ENCODE measurements at places on chromosomes 5 and 9. TPM values are rescaled to one million over a fixed set of nuclear protein-coding genes. Genes with fewer than 3 reads are reported as not detected.
A peak's percentile ranks its signal among the peaks of the same experiment; 100 is the strongest.

DNA sequence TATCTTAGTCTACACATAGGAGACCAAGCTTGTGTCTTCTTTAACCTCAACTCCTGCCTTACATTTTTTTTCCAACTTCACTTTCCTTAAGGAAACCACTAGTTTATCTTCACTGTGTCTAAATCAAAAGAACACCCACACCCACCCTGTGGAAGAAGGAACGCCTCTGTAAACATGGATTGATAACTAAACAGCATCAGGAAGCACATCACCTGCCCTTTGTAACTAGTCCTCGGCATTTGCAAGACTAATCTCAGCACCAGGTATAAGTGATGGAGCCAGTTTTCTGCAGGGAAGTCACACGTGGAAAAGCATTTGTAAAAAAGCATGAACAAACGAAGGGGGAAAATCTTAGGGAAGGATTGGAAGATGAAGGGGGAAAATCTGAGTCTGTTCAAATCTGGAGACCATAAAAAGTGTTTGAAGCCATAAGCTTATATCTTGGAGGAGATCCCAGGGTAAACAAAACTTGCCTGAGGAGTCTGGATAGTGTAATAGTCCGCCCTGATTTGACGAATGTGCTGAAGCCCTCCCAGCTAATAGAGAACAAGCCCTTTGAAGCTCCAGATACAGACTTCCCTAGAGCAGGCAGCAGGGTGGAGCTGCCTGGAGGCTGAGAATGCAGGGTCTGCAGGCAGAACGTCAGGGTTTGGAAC lies 117.3 kb upstream of the LHFPL2 start:
- H3K4me3 ChIP-seq, result no peak overlapping the region
- H3K36me3 ChIP-seq, result no peaks in the 10 kb centered on the region
- H3K27me3 ChIP-seq, result no peaks in the 10 kb centered on the region
- H3K27ac ChIP-seq, result no peak overlapping the region

DNA sequence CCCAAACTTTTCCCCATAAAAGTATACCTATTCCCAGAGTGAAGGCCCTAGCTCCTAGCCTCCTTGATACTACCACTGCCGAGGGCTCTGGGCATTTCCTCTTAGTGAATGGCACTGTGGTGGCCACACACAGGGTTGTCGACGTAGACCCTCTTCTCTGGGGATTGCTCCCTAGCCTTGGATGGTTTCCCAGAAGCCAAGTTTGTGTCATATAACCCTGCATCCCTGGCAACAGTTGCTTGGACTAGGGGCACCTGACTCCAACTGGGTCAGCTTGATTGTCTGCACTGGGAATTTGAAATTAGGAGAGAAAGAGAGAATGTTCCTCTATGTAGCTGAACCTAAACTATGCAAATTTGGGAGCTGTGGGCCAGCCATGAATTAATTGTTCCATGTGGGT lies 32.3 kb upstream of the KIF2A start:
- no peak for DNase-seq
- no peaks in the 10 kb centered on the region for H3K36me3 ChIP-seq
- no peaks in the 10 kb centered on the region for H3K27me3 ChIP-seq
- H3K4me1 ChIP-seq, result no peaks in the 10 kb centered on the region

Gene UNC13B
- 51.0 TPM for total RNA-seq

GRCh38 chr5:68215898-68216244 lies 315 bp downstream of the PIK3R1 start:
- H3K4me3 ChIP-seq, result peak overlapping the region; percentile 99
- H3K4me1 ChIP-seq, result peaks cover 20% of the 10 kb centered on the region
- peak overlapping the region; percentile 97 for H3K27ac ChIP-seq
- H3K36me3 ChIP-seq, result no peaks in the 10 kb centered on the region

Gene C5orf58
- total RNA-seq, result 40.9 TPM

Gene FAM169A
- total RNA-seq, result 69.2 TPM

Gene MLANA
- not detected for total RNA-seq

- no peaks in the 10 kb centered on the region for H3K4me1 ChIP-seq
- no peaks in the 10 kb centered on the region for H3K27me3 ChIP-seq
- no peak overlapping the region for H3K4me3 ChIP-seq
- H3K27ac ChIP-seq, result no peak overlapping the region
These were observed 136.7 kb upstream of the ZNF462 start for GRCh38 chr9:106726070-106726815.

GRCh38 chr5:74320526-74320925 lies 320.0 kb downstream of the ENC1 start:
- H3K27ac ChIP-seq, result no peak overlapping the region
- H3K27me3 ChIP-seq, result no peaks in the 10 kb centered on the region
- H3K4me3 ChIP-seq, result no peak overlapping the region
- H3K4me1 ChIP-seq, result no peaks in the 10 kb centered on the region
- no peak for DNase-seq

DNA sequence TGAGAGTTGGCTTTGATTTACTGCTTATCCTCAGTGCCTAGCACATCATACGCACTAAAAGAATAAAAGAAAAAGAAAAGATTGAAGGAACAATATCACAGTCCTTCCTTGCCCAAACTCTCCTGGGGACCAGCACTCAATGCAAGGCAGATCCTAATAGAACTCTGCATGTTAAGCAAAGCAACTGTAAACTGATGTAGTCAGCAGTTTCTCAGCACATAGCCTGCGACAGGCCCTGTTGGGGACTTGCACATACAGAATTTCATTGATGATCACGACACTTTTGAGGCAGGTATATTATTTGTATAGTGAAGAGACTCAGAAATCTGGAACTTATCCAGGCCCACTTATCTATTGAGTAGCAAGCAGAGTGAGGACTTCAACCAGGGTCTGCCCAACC lies 15.4 kb downstream of the NIPAL4 start:
- no peak overlapping the region for H3K27ac ChIP-seq
- H3K4me1 ChIP-seq, result no peaks in the 10 kb centered on the region
- DNase-seq, result no peak
- H3K36me3 ChIP-seq, result no peaks in the 10 kb centered on the region
- H3K4me3 ChIP-seq, result no peak overlapping the region

Gene SLIT3
- total RNA-seq, result 7.8 TPM

Gene TGFBI
- 9.0 TPM for total RNA-seq

Gene TOR4A
- total RNA-seq, result 3.4 TPM

Gene ZNF454
- total RNA-seq, result 6.8 TPM

DNA sequence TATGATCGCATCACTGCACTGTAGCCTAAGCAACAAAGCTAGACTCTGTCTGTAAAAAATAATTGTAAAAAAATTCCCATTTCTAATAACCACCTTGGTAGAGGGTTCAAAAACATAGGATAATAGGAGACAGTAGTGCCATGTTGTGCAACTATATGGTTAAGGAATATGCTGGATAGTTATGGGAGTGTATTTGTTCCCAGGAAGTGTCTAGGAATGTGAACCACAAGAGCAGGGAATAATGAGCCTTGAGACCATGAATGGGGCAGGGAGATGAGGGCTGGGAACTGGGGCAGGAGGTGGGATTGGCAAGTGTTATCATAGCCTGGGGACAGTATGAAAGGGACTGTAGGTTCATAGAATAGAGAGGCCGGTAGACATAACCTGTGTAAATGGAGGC lies 50.4 kb downstream of the RUSC2 start:
- no peak for DNase-seq
- peaks cover 14% of the 10 kb centered on the region for H3K4me1 ChIP-seq
- no peaks in the 10 kb centered on the region for H3K27me3 ChIP-seq

Gene OCLN
- total RNA-seq, result 16.0 TPM

- H3K4me3 ChIP-seq, result no peak overlapping the region
- H3K27me3 ChIP-seq, result no peaks in the 10 kb centered on the region
- no peaks in the 10 kb centered on the region for H3K4me1 ChIP-seq
- H3K36me3 ChIP-seq, result no peaks in the 10 kb centered on the region
- H3K27ac ChIP-seq, result peak overlapping the region; percentile 22
These were observed 3.9 kb upstream of the MEF2C start for GRCh38 chr5:88886746-88887341.

Gene IRX2
- total RNA-seq, result 15.1 TPM

Gene HAVCR2
- total RNA-seq, result 3.1 TPM

DNA sequence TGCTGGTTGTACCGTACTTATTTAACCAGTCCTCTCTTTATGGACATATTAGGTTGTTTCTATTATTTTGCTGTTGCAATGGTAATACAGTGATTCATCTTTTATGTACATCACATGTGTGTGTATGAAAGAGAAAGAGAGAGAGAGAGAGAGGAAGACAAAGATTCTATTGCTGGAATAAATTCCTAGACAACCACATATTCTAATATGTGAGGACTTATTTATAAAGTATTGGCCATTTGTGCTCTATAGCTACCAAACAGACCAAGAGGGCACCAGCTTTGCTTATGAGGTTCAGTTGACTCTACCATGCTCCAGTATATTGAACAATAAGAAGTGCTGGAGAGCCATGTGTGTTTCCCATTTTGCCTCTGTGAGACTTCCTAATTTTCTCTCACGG lies 513.5 kb downstream of the DMAC1 start:
- no peak for DNase-seq
- no peaks in the 10 kb centered on the region for H3K27me3 ChIP-seq
- no peak overlapping the region for H3K27ac ChIP-seq
- H3K4me3 ChIP-seq, result no peak overlapping the region

- H3K27me3 ChIP-seq, result no peaks in the 10 kb centered on the region
- no peaks in the 10 kb centered on the region for H3K36me3 ChIP-seq
- no peak for DNase-seq
- peak overlapping the region; percentile 81 for H3K4me3 ChIP-seq
These were observed 46.2 kb upstream of the RNF20 start for GRCh38 chr9:101487443-101487840.

DNA sequence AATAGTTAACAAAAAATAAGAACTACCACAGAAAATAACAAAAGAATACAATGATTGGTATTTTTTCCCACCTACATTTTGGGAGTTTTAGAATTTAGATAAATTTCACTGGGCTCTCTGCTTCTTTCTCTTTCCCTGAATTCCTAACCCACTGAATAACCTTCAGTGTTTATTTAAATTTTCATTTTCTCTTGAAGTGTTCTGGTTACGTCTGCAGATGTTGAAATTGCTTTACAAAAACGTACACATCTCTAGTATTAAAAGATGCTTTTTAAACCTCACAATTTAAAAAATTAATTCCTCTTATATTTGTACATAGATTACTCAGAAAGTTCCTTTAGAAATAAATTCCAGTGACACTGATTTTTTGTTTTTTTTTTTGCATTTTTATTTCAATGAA lies 158.7 kb upstream of the TUT7 start:
- DNase-seq, result no peak
- H3K36me3 ChIP-seq, result no peaks in the 10 kb centered on the region
- H3K4me1 ChIP-seq, result no peaks in the 10 kb centered on the region

DNA sequence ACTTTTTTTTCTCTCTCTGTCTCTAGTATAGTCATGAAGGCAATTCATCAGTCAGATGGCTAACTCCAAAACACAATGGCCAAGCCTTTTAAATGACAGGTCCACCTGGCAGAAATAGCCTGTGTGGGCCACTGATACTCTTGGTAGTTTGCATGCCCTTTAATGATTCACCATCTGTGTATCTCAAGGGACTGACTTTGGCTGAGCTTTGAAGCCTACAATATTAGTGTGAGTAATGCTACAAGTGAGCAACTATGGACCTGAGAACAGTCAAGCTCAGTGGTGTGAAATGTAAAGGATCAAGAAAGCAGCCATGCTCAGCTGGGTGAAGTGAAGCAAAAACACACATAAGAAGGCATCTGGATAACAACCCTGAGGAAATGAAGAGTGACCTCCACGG lies 506.9 kb downstream of the TLE1 start:
- no peaks in the 10 kb centered on the region for H3K36me3 ChIP-seq
- H3K4me3 ChIP-seq, result no peak overlapping the region
- H3K4me1 ChIP-seq, result no peaks in the 10 kb centered on the region
- DNase-seq, result no peak
- no peaks in the 10 kb centered on the region for H3K27me3 ChIP-seq

Gene OXCT1
- total RNA-seq, result 11.7 TPM

- no peak overlapping the region for H3K27ac ChIP-seq
- no peak for DNase-seq
- no peaks in the 10 kb centered on the region for H3K4me1 ChIP-seq
- H3K36me3 ChIP-seq, result no peaks in the 10 kb centered on the region
These were observed 9.1 kb upstream of the DAB2 start for GRCh38 chr5:39433848-39434247.

Gene FBP1
- total RNA-seq, result 3.8 TPM

DNA sequence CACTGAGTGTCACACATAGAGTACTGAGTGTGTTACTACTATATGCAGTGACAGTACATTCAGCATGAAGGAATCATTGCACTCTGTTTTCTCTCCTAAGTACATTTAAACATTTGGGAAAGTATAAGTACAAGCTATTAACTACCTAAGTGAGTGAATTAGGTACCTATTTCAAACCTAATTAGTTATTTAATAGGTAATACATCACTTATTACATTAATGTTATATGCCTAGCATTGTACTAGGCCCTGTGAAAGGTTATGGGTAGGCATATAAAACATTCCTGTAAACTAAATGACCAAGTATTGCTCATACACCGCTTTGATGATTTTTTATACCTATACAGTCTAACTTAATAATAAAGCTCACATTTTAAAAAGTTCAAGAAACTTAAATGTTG lies 25.7 kb upstream of the PPP3R2 start:
- H3K27ac ChIP-seq, result no peak overlapping the region
- H3K27me3 ChIP-seq, result no peaks in the 10 kb centered on the region
- no peak overlapping the region for H3K4me3 ChIP-seq
- no peaks in the 10 kb centered on the region for H3K36me3 ChIP-seq
